Common myeloid progenitor, CD34-positive (primary cell): ENCODE measurements at places on chromosomes 2 and 18.
A peak's percentile ranks its signal among the peaks of the same experiment; 100 is the strongest.

DNA sequence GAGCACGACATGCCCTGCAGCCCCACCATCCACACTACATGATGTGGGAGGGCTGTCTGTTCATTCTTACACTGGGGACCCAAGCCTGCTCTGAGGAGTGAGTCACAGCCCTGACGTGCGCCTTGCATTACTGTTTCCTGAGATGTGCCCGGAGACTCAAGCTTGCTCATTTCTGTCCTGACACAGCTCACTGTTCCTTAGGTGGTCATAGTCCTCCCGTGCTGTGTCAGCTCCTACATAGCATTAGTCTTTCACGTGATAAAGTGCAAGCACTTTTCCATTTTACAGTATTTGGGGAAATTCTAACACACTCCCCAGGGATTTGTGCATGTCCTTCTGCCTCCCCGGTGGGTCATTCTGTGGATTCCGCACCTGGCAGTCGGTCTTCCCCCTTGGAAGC is 46.2 kb upstream of the TRIM43B start:
- no peak for DNase-seq

- DNase-seq = no peak
These were observed 901.0 kb downstream of the CCDC85A start for GRCh38 chr2:57084697-57085281.

GRCh38 chr18:8402237-8402636 is 207.0 kb upstream of the RAB12 start:
- DNase-seq = no peak

GRCh38 chr2:127633556-127634065 is 12.3 kb upstream of the GPR17 start:
- DNase-seq = no peak

GRCh38 chr2:37189452-37190153 is 1.1 kb upstream of the SULT6B1 start:
- peak; percentile 13 for DNase-seq

GRCh38 chr2:235064976-235065375 is 113.2 kb downstream of the SH3BP4 start:
- DNase-seq = no peak

- DNase-seq = no peak
These were observed 53.4 kb downstream of the ARHGAP15 start for GRCh38 chr2:143182649-143183048.

DNA sequence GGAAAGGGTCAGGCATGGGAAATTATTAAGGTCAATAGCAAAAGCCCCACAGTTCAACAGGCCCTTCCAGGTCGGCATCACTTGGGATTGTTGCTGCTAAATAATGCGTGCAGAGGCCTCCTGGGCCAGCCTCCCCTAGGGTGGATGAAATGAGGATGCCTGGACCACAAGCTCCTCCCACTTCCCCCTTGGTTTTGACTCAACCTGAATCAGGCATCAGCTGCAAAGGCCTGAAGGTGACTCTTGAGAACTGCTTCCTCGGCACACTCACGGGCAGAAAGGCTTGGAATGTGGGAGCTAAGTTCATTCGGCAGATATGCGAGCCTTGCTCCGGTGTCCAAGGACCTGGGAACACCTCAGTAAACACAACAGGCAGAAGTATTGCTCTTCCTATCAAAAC is 69.3 kb downstream of the MBP start:
- DNase-seq = peak; percentile 65

DNA sequence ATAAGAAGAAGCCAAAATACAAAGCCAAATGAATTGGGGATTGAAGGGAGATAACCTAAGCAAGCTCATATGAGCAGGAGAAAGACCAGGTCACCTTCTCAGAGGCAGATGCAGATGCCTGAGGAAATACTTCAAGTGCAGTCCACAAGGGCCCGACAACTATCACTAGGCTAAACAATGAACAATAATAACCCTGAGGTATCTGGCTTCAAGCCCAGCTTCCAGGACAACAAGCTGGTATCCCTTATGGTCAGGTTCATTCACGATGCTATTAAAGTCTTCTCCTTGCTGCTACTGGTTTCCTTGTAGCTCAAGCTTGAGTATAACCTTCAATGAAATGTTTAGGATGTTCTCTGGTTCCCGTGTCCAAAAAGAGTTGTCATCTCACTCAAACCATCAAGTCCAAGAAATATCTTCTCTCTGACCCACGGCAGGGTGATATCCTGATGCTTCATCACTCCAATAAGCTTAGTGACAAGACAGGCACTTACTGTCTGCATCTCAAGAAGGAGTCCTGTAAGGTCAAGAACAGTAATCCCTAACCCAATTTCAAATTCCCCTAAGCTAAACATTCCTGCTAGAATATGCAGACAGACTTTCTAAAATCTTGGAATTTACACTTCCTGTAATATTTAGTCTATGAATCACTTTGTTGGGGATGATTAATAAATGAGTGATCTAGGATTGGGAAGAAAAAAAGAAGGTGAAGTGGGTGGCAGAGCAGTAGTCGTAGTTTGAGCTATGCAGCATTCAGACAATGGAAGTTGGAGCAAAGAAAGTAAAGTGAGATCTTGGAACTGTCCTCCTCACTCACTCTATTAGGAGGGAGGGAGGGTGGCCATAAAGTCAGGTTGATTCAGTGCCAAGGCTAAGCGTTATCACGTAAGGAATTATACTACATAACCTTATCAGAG is 33.1 kb downstream of the CHN1 start:
- no peak for DNase-seq

DNA sequence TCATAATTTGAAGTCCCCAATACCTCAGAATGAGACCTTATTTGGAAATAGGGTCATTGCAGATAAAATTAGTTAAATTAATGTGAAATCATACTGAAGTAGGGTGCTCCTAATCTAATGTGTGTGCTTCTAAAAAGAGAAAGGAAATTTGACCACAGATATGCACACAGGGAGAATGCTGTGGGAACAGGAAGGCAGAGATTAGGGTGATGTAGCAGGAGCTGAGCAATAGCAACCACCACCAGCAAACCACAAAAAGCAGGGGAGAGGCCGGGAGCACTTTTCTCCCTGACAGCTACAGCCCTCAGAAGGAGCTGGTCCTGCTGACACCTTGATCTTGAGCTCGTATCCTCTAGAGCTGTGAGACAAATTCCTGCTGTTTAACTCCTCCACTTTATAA is 24.6 kb upstream of the SCG2 start:
- DNase-seq = no peak

DNA sequence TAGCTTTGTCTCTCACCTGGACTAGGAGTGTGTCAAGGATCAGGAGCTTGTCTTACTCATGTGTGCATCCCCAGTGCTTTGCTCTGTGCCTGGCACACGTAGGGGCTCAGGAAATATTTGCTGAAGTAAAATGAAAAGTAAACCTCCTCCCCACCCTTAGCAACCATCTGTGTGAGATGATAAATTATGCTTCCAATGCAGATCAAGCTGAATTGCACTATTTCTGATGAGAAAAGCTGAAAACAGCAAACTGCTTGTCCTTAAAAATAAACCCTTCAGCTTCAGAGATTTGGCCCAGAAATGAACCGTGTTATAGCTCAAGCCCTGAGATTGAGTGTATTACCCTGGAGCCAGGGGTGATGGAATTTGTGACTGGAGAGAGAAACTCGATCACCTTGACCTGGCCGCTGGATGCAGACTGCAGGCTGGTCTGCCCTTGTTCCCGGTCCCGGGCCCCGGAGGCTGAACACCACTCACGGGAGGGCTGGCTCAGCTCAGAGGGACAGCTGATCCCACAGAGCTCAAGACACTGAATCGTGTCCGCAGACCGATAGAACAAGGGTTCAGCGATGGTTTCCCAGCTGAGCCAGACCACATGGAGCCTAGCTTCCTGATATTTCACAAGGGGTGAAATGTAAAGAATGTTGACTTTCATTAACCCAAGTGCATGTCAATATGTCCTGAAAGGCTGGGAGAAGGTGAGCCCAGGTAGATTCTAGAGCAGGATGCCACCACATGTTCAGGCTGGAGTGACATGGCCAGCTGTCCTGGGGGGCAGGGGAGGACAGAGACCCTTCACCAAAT is 50.5 kb downstream of the DDX1 start:
- no peak for DNase-seq

- no peak for DNase-seq
These were observed 31.8 kb downstream of the ATP9B start for GRCh38 chr18:79100944-79101343.

- DNase-seq = no peak
These were observed 94.6 kb downstream of the PTH2R start for GRCh38 chr2:208501206-208501605.

- no peak for DNase-seq
These were observed 485.3 kb upstream of the SMIM21 start for GRCh38 chr18:75912829-75913228.

DNA sequence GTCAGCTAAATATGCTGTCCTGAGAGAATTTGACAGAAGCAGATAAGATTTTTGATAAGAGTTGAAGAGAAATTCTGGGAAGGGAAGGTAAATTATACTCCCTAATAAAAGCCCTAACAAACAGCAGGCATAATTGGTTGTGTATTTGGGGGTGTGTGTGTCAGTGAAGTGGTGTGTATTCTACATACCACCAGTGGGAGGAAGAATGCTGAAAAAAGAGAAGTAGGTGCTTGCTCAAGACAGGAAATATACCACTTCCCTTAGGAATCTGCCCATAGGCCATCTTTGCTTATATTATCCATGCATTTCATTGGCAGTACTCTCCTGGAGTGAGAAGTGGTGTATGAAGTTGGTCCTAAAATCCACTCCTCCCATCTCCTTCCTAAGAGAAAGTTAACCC is 76.2 kb downstream of the FMNL2 start:
- DNase-seq = peak; percentile 47

- DNase-seq = no peak
These were observed 309.4 kb downstream of the PTPRM start for GRCh38 chr18:7876354-7877104.

- peak; percentile 75 for DNase-seq
These were observed 69.2 kb downstream of the EHBP1 start for GRCh38 chr2:62774555-62775366.

DNA sequence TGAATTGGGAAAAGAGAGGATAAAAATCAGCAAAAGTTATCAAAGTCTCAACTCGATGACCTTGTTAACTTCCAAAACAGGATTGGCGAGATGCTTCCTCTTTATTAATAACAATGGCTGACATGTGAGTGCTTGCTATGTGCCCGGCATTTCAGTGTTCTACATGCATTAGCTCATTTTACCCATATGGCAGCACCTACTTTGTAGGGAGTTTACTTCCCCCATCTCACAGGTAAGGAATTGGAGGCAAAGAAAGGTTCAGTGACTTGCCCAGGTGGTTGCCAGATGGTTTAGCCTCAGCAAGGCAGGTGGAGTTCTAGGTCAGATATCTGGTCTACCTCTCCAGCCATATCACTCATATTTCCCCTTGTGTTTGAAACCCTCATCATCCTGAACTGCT is 12.4 kb downstream of the TFCP2L1 start:
- no peak for DNase-seq

DNA sequence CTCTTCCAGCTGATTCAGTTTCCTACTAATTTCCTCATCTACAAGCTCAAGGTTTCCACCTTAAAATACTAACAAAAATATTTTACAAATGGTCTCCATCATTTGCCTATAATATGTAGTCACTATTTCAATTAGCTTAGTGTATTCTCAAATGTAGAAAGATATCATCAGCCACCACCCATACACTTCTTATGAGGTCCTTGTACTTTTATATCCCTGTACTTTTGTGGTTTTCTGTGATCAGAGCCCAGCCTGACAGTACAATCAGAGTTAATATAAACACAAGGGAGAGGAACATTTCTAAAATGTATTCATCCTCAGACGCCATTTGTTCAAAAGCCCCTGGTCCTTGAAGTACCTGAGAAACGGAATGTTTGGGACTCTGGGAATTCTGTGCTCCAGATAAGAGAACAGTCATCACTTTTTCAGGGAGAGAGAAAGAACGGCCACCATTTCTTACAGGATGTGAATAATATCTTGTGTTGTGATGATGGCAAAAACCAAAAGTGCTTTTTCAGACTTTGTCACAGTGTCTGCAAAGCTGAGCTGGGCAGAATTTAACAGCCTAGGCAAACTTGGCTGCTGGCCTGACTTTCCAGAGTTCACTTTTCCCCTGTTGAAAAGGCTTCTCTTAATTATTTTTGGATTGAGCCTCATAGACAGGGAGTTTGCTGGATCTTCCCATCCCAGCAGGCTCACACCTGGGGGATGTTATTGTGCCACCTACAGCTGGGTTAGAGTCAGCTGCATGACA is 361.7 kb upstream of the ACVR2A start:
- no peak for DNase-seq

DNA sequence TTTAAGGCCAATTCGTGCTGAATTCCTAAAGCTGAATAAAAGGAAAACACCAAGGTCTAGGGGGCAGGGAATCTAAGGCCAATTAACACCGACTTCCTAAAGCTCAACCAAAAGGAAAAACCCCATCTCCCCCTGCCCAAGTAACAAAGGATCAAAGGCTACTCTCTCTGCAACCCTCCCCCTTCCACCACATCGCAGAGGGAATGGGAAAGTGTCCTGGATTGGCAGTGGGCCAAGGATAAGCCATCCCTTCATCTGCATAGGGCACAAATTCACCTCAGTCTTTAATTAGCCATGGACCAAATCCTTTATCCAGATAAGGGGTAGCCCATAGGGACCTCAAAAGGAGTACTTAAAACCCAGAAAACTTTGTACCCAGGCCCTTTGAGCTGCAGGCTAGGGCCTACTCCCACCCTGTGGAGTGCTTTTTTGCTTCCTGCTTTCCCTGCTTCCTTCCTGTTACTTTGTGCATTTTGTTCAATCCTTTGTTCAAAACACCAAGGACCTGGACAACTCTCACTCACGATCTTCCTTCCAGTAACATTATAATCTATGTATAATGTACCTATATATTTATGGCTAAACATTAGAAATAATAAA is 2119.8 kb upstream of the CELF4 start:
- DNase-seq = no peak

DNA sequence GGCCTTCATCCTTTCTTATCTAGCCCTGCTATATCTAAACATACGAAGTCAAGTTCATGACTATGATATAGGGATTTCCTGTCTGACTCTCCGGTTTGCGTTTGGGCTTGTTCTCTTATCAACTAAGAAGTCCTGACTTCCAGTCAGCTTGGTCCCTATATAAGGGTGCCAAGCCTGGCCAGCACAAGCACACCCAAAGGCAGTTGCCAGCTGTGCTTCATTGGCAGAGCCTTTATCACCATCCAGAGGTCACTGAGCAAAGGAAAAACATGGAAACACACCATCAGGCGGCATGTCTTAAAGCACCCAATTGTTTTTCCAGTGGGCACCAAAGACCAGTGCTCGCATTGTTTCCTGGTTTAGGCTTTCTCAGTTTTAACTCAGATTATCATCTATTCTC is 72.7 kb downstream of the FEZ2 start:
- no peak for DNase-seq

DNA sequence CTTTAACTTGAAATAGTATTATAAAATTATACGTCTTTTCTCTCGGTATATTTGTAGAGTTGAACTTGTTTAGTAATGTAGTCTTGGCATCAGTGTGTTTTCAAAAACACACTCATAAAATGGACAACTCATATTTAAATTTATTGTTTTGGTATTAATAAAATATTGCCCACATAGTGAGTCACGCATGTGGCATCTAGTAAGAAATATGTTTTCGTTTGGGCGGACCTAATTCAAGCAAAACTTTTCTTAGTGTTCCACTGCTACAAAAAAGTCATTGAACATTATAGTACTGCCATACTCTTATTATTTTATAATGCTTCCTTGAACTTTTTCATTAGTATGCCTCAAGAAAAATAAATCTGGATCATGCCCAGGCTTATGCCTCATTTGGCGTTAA is 31.1 kb upstream of the FAM237A start:
- DNase-seq = no peak

- DNase-seq = no peak
These were observed 756.3 kb downstream of the SATB2 start for GRCh38 chr2:198701481-198701880.

- DNase-seq = peak; percentile 51
These were observed 36.8 kb upstream of the WIPF1 start for GRCh38 chr2:174634130-174635014.

GRCh38 chr2:28247734-28248133 is 144.9 kb upstream of the FOSL2 start:
- DNase-seq = no peak
